Right kidney (tissue), 9 donors: ENCODE measurements at places on chromosomes 11 and 22.

DNA sequence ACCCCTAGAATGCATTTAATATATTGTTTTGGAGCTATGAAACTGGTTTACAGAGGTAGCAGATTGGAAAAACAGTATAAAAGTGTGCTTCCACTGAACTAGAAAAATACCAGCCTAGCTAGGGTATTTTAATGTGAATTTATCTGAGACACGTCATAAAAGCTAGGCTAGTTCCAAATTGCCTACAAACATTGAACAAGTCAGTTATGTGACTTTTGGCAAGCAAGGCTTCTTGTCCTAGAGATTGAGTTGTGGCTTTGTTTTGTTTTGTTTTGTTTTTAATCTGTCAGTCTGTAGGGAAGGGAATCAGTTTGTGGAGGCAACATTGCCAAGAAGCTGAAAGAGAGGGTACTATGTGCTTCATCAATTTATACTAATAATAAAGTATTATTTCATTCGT is 24.2 kb downstream of the RTN3 start:
- no peak for DNase-seq

GRCh38 chr22:49449377-49449776 is 378.3 kb downstream of the BRD1 start:
- DNase-seq = no peak

DNA sequence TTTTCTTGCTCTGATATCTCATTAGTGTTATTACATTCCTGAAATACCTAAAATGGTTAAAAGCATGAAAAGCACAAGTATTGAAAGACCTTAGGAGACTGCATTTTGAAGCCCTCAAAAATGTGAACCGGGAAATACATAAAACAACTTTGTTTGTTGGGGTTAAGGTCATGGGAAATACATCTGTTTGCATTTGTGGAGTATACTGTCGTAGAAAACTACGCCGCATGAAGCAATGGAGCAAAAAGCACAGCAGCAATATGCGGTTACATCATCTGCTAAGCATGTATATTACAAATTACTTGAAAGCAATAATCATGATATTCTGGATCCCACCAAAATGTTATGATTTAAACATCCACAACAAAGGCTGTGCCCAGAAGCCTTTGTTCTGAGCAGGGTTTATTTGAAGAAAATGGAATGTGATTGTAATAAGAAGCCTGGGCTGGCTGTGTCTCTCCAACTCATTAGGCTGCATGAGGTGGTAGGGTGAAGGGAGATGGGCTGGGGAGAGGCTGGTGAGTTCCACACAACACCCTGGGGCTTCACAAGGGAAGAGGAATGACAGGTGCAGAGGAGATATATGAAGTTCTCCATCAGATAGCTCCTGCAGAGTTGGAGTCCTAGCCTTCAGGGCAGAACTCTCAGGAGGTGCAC is 64.7 kb upstream of the LIN7C start:
- DNase-seq = peak; percentile 2

GRCh38 chr11:72781313-72782080 is 12.3 kb downstream of the STARD10 start:
- peak; percentile 57 for DNase-seq

DNA sequence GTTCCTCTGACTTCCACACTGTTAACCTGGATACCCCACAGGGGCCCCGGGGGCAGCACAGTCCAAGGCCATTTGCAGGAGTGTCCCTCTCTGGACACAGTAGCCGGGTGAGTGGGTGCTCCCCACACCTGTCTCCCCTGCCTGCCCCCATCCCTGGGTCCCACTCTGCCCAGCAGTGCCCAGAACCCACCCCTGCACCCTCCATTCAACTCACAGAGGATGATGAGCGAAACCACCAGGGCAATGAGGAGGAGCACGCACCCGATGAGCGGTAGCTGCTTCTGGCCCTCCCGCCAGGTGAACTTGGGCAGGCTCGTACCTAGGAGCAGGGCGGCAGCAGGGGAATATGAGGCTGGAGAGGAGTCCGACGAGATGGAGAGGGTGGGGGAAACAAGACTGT is 12.2 kb downstream of the TMPRSS13 start:
- DNase-seq = no peak

GRCh38 chr22:46355369-46355995 is 20.0 kb downstream of the TRMU start:
- peak; percentile 68 for DNase-seq

DNA sequence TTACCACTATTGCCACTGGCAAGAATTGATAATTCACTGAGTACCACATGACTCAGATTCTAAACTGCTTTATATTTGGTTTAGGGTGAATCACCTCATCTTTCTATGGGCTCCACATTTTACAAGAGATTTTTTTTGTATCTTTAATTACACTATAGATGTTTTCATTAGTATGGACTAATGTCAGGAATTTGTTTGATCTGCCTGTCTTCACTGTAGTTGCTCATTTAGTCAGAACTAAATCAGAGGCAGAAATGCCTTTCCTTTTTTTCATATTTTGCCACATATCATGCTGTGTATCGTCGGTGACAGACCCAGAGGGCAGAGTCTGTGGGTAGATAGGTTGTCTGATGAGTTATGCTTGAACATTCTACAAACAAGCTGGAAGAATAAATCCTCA is 524.1 kb downstream of the METTL15 start:
- no peak for DNase-seq

- no peak for DNase-seq
Observed at GRCh38 chr11:75035256-75035655, 46.5 kb downstream of the NEU3 start.

- no peak for DNase-seq
Observed at GRCh38 chr11:96154802-96155520, 188.0 kb downstream of the MAML2 start.

GRCh38 chr11:2519517-2519861 is 74.7 kb downstream of the KCNQ1 start:
- no peak for DNase-seq

DNA sequence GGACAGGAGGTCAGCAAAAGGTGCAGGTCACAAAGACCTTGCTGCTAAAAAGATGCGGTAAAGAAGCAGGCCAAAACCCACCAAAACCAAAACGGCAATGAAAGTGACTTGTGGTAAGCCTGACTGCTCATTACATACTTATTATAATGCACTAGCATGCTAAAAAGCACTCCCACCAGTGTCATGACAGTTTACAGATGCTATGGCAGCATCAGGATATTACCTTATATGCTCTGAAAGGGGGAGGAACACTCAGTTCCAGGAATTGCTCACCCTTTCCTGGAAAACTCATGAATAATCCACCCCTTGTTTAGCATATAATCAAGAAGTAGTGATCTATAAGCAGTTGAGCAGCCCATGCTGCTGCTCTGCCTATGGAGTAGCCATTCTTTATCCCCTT is 45.2 kb upstream of the SLC5A12 start:
- no peak for DNase-seq

DNA sequence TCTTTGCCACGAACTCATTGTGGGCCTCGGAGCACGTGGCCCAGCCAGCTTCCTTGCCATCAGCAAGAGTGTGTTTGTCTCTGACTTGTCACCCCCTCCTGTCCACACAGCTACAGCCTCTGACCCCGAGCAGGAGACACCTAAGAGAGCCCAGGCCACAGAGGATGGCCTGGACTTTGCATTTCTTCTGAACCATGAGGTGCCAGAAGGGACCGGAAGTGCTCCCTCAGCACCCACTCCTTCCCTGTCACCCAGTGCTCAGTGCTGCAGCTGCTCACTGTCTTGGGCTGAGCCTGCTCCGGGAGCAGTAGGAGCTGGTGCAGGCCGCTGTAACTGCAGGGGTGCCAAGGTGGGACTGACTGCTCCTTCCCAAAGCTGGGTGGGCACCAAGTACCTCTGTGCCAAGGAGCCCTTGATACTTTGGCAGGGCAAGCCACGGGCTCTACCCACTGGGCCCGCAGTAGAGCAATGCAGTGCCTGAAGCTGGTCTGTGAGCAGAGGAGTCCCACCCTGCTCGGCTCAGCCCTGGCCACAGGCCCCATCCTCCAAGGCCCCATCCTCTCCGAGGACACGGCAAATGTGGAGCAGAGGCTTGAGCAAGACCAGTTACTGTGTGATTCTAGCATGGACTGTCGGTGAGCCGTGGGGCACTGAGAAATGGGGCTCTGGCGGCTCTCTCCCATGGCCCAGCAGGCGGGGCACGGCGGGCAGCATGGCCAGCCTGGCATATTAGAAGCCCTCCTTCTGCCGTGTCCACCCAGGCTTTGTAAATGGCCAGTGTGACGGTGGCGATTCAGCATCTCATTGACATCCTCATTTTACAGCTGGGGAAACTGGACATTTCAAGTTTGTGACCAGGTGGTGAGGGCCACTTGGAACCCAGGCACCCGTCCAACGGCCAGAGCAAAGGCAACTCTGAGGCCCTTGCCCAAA is 6.3 kb downstream of the GRK2 start:
- DNase-seq = no peak

DNA sequence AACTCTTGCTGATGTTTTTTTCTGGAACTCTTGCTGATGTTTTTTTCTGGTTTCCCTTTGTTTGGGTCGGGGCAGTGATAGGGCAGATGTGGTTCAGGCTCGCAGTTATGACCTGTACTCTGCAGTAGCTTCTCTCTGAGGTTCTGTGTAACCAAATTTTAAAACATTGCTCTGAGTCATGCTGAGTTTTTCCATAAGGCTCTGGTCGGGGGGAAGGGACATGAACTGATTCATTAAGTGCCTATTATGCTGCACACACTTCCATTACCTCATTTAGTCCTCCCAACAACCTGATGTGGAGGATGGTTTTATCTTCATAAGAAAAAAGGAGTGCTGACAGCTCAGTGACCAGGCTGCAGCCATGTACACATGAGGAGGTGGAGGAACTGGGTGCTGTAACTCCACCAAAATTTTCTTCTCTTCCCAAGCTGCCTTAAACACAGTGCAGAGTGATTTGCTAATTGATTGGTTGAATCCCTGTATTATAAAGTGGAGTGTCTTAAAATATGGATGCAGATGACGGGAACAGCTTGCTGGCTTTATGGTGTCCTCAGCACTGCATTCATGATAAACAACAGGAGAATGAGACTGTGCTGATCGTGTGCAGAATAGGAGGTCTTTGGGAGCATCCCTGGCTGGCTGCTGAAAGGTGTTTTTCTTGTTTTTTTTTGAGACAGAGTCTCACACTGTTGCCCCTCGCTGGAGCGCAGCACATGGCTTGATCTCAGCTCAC is 19.1 kb downstream of the TNRC6B start:
- DNase-seq = no peak

- DNase-seq = no peak
Observed at GRCh38 chr11:73164803-73165540, 22.9 kb upstream of the FCHSD2 start.

- DNase-seq = no peak
Observed at GRCh38 chr11:22558664-22559063, 67.0 kb downstream of the FANCF start.

GRCh38 chr22:19793161-19793560 is 32.6 kb downstream of the TBX1 start:
- no peak for DNase-seq

DNA sequence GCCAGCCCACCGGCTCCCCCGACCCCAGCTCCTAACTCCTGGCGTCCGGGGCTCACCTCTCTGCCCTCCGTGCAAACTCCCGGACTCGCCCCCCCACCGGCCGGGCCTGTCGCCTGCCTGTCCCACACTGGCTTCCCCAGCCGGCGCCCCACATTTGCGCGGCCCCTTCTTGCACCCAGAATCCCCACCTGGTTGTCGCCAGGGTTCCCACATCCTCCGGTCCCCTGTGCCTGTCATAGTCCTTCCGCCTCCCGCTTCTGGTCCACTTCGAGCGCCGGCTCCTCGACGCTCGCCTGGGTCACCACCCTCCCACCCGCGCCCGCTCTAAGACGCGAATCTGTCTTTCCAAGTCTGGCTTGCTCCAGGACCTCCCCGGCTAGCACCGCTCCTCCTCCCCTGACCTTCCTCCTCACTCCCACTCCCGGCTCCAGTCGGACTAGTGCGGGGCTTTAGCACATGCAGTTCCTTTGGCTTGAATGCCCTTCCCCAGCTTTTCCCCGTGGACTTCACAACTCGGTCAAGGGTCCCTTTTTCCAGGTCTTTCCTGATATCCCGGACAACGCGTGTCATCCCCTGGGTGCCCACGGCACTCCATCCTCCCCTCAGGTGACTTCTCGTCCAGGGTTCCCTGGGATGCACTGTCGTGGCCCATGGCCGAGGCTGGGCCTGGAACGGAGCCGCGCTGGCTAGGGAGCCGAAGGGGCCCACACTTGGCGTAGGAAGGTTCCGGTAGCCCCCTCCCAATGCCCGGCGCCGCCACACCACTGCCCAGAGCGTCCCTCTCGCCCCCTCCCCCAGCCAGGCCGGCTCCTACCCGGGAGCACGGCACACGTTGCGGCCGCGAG is 635 bp downstream of the SCARF2 start:
- DNase-seq = peak; percentile 73

GRCh38 chr11:26323837-26324236 is 8.1 kb upstream of the ANO3 start:
- DNase-seq = no peak

- no peak for DNase-seq
Observed at GRCh38 chr11:28759311-28759710, 651.1 kb downstream of the METTL15 start.

DNA sequence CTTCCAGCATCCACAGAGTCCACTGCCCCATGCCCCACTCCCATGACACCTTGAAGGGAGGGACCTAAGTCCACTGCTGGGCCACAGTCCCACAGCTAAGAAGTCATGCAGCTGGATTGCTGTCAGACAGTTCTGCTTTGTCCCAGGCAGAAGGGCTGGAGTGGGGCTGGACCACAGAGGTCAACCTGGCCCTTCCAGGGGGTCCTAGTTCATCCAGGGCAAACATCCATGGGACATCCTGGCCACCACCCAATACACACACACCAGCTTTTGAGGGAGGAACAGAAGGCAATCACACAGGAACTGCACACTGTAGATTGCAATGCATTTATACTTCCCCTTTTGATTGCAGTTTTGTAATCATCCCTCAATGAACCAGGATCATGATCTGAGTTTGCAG is 11.3 kb upstream of the APOL4 start:
- DNase-seq = no peak

GRCh38 chr11:31793264-31793663 is 17.9 kb downstream of the PAX6 start:
- no peak for DNase-seq

DNA sequence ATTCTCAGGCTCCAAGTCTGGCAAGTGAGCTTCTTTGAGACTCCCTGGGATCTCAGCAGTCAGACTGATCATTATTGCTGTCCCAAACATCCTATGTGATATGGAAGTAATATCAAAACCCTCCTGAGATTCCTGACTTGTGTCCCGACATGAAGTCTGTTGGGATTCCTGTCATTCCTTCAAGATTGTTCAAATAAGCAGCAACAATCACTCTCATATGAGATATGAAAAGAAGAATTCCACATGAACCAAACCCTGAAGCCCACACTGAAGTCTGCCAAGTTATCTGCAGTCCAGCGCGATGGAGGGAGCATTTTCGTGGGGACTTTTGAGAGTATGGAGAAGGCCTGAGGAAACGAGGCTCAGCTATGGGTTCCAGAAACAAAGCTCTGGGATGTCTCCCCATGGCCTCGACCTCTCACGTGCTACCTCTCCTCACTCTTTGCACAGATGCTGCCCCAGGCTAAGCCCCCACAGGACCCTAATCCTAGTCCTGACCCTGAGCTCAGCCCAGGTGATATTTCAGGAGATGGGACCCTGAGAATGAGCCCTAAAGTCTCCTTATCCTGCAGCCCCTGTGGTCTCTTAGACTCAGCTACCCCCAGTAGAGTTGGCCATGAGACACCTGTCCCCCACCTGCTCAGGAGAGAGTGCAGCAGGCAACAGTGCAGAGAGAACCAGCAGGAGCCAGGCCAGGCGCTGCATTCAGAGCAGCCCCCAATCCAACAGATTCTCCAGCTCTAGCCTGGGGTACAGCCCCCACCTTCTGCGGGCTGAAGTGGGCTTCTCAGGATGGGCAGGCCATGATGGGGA is 100.2 kb downstream of the GGTLC2 start:
- no peak for DNase-seq

- DNase-seq = no peak
Observed at GRCh38 chr11:130299978-130300377, 14.7 kb downstream of the ZBTB44 start.

GRCh38 chr11:88603091-88603867 is 265.7 kb upstream of the CTSC start:
- no peak for DNase-seq
